ENCODE measurements at places on chromosomes 2 and 18.

DNA sequence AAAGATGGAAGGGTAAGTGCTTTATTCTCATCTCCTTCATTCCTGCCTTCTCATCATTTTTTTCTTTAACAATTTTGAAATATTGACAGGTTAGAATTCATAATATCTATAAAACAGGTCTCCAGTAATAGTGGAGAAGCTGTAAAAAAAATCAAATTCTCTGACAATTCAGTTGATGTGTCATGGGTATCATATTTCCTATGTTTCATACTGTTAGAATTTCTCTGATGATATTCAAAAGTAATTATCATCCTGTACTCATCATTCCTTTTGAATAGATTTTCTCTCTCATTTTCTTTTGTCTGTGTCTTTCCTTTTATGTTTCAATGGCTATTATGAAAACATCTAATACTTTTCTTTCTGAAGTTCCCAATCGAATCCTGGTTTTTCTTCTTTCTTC, 97.7 kb downstream of the CPS1 start:
- DNase-seq = no peak

DNA sequence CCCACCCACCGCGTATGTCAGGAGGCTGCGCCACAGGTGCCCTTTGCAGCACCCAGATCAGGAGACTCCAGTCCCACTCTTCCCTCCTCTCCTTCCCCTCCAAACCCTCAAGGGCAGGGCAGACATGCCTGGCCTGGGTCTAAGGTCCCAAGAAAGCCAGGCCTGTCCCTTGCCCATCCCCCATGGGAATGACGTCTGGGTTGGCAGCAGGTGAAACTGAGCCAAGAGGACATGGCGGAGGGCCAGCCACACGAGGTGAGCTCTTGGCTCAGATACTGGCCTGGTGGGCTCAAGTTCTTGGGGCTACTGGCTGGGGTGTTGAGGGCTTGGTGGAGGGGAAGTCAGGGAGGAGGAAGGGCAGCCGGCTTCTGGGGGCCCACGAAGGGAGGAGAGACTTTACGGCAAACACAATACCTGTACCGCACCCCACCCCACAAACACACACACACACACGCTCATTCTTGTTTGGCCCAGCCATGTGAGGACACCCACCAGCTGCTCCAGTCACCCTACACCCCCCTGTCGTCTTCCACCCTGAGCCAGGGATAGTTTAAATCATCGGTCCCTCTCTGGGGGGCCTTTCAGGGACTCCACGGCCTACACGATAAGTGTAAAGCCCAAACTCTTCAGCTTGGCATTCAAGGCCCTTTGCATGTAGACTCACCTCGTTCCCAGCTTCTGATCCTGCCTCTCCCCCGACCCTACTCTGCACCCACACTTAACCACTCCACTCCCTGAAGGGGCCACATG, 24.1 kb upstream of the TNS1 start:
- peak; percentile 14 for DNase-seq

GRCh38 chr2:198731842-198732399, 725.8 kb downstream of the SATB2 start:
- no peak for DNase-seq

DNA sequence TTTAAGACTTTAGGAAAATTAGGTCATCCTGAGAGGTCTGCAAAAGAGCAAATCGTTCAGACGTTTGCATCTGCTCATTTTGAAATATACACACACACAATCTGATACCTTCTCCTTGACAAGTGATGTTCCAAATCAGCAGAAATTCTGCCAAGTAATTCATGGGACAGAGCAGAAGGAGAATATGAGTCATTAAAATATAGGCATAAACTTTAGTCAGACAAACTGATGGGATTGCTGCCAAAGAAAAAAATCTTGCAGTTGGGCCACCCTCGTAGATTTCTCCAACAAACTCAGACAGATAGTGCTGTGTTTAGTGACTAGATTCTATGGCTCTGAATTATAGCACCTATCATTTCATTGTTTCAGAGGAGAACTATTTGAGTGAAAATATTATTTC, 336.3 kb downstream of the NYAP2 start:
- DNase-seq = no peak

DNA sequence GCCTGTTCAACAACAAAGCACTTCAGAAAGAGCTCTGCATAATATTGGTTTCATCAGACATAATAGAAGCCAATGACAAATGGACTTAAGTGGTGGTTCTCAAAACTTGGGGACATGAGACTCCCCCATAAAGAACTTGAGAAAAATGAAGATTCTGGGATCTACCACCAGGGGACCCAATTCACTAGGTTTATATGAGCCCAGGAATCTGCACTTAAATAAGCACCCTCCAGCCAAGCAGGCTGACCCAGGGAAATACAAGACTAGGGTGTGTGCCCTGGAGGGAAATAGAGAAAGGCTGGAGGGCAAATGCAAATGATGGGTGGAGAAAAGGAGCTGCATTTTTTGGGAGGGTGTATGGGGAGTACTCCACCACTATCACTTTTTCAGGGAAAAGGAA, 52.5 kb downstream of the SATB2 start:
- DNase-seq = no peak

DNA sequence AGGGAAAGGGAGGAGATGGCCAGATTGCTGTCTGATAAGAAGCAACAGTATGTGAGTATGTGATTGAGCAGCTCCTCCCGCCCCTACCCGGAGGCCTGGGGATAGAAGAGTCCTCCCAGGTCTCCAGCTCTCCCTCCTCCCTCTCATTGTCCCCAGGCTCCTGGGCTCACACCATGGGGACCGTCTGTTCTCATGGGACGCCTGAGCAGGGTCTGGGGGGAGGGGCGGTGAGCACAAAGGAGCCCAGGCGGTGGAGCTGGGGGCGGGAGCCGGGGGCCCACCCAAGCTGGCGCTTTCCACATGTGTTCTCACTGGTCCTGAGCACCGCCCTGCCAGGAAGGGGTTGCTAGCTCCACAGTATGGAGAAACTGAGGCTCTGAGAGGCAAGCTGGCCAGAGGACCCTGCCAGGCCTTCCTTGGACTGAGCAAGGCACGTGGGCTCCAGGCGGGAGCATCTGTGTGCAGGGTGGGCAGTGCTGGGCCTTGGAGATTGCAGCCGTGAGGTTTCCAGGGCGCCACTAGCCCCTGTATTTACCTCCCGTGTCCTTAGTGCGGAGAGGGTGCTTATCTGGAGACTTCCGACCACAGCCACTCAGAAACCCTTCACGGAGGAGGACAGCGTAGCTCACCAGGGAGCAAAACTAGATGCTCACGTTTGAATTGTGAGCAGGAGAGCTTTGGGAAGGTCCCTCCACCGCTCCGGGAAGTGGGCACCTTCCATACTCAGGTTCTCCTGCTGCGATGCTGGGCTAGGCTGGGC, 37.4 kb downstream of the PDIA6 start:
- no peak for DNase-seq

- DNase-seq = peak; percentile 50
These were observed 454.1 kb downstream of the MEIS1 start for GRCh38 chr2:66888791-66889631.

DNA sequence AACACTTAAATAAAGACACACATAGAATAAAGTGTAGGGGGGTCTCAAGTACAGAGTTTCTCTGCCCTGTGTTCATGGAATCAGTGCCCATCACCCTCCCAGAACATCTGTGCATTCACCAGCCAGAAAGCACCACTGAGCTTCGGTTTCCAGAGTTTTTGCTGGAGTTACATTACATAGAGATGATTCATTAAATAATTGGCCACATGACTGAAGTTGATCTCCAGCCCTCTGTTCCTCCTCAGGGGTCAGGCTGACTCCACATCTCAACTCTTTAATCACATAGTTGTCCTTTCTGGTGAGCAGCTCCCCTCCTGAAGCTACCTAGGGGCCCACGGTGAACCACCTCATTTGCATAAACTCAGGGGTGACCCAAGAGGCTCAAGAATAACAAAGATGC, 129.8 kb downstream of the METTL4 start:
- no peak for DNase-seq

- DNase-seq = no peak
These were observed 7.8 kb downstream of the CCNT2 start for GRCh38 chr2:134926231-134926931.

DNA sequence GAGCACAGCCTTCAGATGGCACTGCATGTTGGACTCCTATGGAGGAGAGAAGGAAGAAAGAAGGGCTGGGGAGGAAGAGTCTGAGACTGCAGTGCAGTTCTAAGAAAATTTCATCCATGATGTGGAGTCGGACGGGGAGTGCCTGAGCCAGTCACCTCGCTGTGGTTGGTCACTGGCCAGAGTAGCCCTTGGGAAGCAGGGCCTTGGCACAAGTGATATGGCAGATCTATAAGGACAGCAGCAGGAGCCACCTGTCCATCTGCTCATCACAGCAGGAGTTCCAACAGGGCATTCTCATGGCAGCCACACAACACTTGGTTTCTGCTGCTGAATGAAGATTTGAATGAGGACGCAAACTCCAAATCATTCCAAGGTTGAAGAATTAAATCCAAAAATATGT, 314.8 kb downstream of the CYP26B1 start:
- no peak for DNase-seq

DNA sequence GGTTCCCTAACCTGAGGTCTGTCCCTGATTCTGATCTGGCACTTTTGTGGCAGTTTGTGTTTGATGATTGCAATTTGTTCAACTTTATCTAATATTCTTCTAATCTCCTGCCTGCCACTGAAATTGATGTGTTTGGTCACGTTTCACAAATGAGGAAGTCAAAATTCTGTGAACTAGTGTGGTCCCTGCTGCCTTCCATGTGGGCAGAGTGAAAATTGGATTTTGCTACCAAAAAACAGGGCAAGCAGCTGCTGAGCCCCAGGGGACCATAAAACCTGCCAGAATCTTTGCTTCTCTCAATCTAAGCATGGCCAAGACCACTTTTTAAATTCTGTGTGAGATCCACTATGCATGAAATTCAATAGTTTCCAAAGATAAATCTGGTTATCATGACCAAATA, 195.5 kb upstream of the CYRIA start:
- DNase-seq = no peak

DNA sequence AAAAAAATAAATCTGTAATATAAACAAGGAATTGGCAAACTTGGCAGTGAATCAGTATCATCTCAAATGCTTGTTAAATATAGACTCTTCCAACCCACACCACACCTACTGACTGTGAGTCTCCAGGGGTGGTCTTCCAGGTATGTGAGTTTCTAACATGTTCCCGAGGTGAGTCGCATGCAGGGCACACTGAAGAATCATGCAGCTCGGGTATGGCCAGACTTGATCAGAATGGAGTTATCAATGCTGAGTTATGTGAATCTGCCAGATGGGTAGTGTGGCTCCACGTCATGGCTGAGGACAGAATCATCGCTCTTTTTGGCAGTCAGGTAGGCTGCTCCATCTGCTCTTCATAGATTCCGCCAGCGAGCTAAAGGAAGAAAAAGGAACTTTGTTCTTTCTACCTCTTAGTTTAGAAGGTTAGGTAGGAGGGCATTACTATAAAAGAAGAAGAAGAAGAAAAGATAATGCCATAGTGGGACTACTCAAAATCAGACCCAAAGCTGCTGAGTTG, 1279.7 kb upstream of the ZEB2 start:
- no peak for DNase-seq

DNA sequence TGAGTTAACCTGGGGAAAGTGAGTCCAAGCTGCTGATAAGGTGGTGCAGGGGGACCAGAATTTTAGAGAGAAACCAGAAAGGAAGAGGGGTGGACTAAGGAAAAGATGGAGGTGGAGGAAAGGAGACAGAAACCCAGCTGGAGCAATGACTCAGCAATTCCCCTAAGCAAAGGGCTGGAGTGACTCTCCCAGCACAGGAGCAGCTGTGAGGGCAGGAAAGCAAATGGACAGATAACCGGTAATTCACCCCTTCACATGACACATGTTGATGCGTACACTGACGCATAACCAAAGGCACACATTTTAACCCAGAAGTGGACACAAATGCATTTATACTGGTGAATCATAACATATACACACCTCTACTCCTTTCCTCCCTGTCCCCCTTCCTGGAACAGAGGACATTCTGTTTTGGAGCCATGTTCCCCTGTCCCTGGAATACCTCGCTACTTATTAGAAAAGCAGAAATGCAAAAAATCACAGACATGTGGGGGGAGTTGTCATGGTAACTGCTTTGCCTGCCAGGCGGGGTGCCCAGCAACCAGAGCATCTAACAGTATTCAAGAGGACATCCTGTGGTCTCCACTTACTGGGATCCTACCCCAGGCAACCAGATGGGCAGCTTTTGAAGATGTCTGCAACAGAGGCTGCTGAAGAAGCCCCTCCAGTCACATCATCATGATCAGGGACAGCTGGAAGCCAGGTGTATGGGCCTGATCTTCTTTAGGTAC, 4.7 kb downstream of the CDK5R2 start:
- DNase-seq = no peak

DNA sequence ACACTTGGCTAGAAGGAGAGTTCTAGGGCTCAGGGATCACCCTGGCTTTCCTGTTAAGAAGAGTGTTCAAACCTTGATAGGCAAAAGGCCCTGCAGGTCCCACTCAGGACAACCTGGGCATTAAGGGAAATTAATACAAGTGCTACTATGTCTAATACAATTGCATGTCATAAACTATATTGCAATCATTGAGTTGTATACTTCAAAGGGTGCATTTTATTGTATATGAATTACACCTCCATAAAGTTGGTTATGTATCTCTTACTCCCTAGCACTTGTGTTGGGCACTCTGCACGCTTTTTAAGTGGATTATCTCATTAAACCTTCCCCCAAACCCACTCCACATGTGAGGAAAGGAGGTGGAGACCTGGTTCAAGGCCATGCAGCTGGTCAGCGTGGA, 172.1 kb upstream of the GLI2 start:
- no peak for DNase-seq

DNA sequence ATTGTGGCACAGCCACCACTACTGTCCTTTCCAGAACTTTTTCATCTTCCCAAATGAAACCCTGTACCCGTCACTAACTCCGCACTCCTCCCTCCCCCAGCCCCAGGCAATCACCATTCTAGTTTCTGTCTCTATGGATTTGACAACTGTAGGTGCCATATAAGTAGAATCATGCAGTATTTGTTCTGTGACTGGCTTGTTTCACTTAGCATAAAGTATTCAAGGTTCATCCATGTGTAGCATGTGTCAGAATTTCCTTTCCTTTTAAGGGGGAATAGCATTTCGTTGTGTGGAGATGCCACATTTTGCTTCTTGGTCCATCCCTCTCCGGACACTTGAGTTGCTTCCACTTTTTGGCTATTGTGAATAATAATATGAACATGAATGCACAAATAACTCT, 842 bp upstream of the CKAP2L start:
- no peak for DNase-seq

- DNase-seq = no peak
These were observed 115.9 kb downstream of the DSEL start for GRCh38 chr18:67400502-67401117.

DNA sequence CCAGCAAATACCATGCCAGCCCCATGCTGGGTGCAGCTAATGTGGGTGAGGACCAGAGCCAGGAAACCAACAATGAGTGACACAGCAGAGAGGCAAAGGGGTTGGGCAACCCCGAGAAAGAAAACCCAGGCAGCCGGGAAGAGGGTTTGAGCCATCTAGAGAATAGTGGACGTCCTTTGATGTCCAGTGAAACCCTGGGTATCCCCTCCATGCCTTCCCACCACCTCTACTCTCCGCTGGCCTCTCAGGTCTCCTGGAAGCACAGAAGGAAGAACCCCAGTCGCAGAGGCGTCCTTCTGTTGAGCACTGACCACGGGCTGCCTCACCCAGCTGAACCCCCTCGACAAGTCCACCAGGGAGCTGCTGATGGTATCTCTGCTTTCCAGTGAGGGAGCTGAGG, 657.4 kb upstream of the ID2 start:
- DNase-seq = no peak
